ENCODE measurements at places on chromosomes 3 and 15. TPM values are rescaled to one million over a fixed set of nuclear protein-coding genes. Genes with fewer than 3 reads are reported as not detected.

The AMOTL2 gene
- 287 TPM for total RNA-seq

The SERINC4 gene
- total RNA-seq: 0.07 TPM

- H3K27ac ChIP-seq: no peak overlapping the region
- H3K4me1 ChIP-seq: no peaks in the 10 kb centered on the region
- no peak overlapping the region for H3K4me3 ChIP-seq
- H3K27me3 ChIP-seq: no peaks in the 10 kb centered on the region
Observed at GRCh38 chr3:82581350-82581749, 819.9 kb upstream of the GBE1 start.

GRCh38 chr3:119608405-119609000 lies 10.8 kb downstream of the PLA1A start:
- H3K4me1 ChIP-seq: no peaks in the 10 kb centered on the region
- peaks cover 22% of the 10 kb centered on the region for H3K27me3 ChIP-seq
- H3K36me3 ChIP-seq: no peaks in the 10 kb centered on the region
- H3K4me3 ChIP-seq: no peak overlapping the region
- no peak for DNase-seq

GRCh38 chr3:31979001-31979697 lies 1.9 kb downstream of the OSBPL10 start:
- H3K27me3 ChIP-seq: peaks cover 1% of the 10 kb centered on the region
- H3K36me3 ChIP-seq: no peaks in the 10 kb centered on the region
- peak overlapping the region; percentile 89 for H3K4me3 ChIP-seq
- no peak for DNase-seq
- H3K4me1 ChIP-seq: peaks cover 9% of the 10 kb centered on the region
- no peak overlapping the region for H3K27ac ChIP-seq

The FMN1 gene
- total RNA-seq: 12.8 TPM

DNA sequence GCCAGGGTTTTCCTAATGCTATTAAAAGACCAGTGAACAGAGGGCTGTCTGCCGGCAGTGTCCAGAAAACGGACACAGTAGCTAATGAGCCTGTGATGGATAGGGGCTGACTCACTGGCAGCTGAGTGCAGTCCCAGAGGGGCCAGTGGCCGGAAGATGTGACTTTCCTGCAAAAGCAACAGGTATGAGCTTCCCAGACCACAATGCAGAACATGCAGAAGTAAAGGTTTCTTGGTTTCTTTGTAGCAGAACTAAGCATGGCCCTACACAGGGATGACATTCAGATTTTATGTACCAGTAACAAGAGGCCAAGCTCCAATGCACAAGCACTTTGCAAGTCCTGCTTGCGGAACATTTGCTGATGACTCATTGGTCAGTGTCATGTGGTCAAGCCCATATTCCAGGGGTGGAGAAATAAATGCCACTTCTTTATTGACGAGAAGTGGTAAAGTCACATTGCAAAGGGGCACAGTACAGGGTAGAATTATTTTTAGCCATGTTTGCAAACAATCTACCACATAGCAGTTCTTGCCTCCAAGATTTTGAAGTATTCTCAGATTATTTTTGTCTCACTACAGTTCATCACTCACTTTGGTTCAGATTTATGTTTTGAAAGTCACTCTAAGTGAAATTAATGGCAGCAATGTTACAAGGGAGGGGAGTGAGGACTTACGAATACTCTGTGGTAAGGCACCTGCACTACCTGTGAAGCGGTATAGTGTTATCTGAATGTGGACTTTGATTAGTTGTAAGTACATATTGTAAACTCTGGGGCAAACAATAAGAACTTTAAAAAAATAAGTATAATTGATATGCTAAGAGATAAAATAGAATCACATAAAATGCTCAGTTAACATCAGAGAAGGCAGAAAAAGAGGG lies 263.3 kb downstream of the ABHD5 start:
- peak overlapping the region; percentile 5 for H3K4me3 ChIP-seq
- no peak overlapping the region for H3K27ac ChIP-seq
- H3K27me3 ChIP-seq: peaks cover 36% of the 10 kb centered on the region
- peak; percentile 59 for DNase-seq

DNA sequence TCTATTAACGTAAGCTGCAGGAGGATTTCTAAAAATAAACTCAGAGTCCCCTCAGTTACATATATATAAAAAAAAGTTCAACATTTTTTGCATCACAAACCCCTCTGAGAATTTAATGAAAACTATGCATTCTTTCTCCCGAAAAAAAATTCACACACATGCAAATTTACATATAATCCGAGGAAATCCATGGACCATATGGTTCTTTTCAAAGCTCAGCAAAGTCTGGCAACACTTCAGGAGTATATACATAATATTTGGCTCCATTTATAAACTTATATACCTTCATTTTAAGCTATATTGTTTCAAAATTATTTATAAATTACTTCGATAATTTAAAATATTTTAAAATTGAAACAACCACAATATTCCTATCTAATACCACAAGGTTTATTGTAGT lies 140.7 kb upstream of the PLXND1 start:
- no peaks in the 10 kb centered on the region for H3K36me3 ChIP-seq
- H3K27ac ChIP-seq: no peak overlapping the region
- no peak overlapping the region for H3K4me3 ChIP-seq
- H3K27me3 ChIP-seq: peaks cover 2% of the 10 kb centered on the region

- DNase-seq: no peak
- H3K36me3 ChIP-seq: no peaks in the 10 kb centered on the region
- peaks cover 37% of the 10 kb centered on the region for H3K4me1 ChIP-seq
Observed at GRCh38 chr3:58839187-58839586, 172.6 kb upstream of the FAM3D start.

DNA sequence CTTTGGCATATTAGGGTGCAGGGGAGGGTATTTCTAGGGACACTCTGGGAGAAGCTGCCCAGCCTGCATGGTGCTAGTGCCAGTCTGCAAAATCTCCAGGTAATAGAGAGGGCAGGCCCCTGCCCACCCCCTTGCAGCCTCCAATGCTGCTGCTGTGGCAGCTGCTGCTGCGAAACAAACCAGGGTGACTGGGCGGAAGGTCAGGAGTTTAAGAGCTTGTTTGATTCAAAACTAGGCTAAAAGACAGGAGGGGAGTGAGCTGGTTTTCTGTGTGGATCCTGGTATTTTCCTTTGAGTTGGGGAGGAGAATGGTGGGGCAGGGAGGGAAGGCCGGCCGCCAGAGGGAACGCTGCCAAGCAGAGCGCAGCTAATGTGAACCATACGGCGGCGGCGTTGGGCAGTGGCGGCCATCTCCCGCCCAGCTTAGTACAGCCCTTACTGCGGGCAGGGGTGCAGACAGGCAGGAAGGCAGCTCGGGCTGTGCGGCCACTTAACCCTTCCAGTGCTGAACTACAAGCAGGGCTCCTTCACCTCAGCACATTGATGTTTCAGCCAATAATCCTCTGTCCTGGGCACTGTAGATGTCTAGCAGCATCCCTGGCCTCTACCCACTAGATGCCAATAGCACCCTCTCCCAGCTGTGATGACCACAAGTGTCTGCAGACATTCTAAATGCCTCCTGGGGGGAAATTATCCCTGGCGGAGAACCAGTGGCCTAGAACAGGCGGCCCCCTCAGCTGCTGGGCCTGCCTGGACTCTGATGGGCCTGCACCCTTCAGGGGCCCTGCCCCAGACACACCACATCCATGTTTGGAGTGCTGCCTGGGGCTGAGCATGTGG lies 125.7 kb downstream of the EEFSEC start:
- H3K27me3 ChIP-seq: peaks cover 2% of the 10 kb centered on the region
- H3K36me3 ChIP-seq: no peaks in the 10 kb centered on the region
- peak overlapping the region; percentile 59 for H3K4me3 ChIP-seq
- DNase-seq: peak; percentile 80

- H3K36me3 ChIP-seq: no peaks in the 10 kb centered on the region
- H3K4me1 ChIP-seq: no peaks in the 10 kb centered on the region
- DNase-seq: no peak
- H3K27me3 ChIP-seq: no peaks in the 10 kb centered on the region
Observed at GRCh38 chr15:47924381-47924780, 196.4 kb upstream of the SLC24A5 start.

DNA sequence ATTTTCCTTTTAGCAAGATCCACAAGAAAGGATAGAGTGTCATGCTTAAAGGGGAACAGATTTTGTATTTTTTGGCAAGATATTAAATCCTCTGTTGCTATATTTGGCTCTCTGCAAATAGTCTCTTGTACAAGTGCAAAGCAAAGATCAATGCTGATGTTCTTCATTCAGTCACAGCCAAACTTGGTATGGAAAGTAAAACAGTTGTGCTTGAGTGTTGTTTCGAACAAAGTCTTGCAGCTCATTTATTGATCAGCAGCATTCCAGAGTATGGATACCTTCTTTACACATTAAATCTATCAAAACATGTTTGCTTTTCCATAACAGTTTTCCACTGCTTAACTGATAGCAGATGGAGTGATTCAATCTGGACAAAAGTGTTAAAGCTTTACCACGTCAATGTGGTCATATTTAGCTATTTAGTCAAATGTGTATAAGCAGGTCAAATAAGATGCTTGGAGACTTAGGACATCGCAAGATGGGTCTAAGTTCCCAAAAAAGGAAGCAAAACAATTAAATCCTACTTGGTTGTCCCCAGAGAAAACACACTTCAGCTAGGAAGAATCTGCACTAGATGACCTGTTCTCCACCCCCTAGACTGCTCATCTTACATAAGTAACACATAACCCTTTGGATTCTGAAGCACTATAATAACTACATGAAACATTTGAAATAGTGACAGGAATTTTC lies 52.4 kb downstream of the VGLL3 start:
- peak overlapping the region; percentile 49 for H3K4me3 ChIP-seq
- H3K36me3 ChIP-seq: peaks cover 44% of the 10 kb centered on the region
- DNase-seq: peak; percentile 53
- peaks cover 69% of the 10 kb centered on the region for H3K4me1 ChIP-seq
- H3K27me3 ChIP-seq: peaks cover 2% of the 10 kb centered on the region

GRCh38 chr3:173663696-173664111 lies 266.2 kb downstream of the NLGN1 start:
- peak; percentile 59 for DNase-seq
- H3K4me1 ChIP-seq: peaks cover 54% of the 10 kb centered on the region
- peak overlapping the region; percentile 78 for H3K27ac ChIP-seq
- H3K4me3 ChIP-seq: peak overlapping the region; percentile 62
- H3K27me3 ChIP-seq: no peaks in the 10 kb centered on the region
- H3K36me3 ChIP-seq: no peaks in the 10 kb centered on the region

GRCh38 chr3:11721479-11721878 lies 77.8 kb upstream of the VGLL4 start:
- H3K4me1 ChIP-seq: peaks cover 32% of the 10 kb centered on the region
- no peaks in the 10 kb centered on the region for H3K36me3 ChIP-seq
- DNase-seq: no peak
- peaks cover 12% of the 10 kb centered on the region for H3K27me3 ChIP-seq

The NR2E3 gene
- total RNA-seq: not detected

DNA sequence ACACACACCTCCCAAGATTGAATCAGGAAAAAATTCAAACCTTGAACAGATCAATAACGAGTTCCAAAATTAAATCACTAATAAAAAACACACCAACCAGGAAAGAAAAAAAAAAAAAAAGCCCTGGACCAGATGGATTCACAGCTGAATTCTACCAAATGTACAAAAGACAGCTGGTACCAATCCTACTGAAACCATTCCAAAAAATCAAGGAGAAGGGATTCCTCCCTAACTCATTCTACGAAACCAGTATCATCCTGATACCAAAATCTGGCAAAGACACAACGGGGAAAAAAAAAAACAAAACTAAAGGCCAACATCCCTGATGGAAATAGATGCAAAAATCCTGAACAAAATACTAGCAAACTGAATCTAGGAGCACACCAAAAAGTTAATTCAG lies 54.4 kb upstream of the SLC12A8 start:
- H3K27ac ChIP-seq: no peak overlapping the region
- peaks cover 9% of the 10 kb centered on the region for H3K4me1 ChIP-seq
- no peak for DNase-seq
- H3K4me3 ChIP-seq: no peak overlapping the region
- H3K27me3 ChIP-seq: peaks cover 2% of the 10 kb centered on the region

DNA sequence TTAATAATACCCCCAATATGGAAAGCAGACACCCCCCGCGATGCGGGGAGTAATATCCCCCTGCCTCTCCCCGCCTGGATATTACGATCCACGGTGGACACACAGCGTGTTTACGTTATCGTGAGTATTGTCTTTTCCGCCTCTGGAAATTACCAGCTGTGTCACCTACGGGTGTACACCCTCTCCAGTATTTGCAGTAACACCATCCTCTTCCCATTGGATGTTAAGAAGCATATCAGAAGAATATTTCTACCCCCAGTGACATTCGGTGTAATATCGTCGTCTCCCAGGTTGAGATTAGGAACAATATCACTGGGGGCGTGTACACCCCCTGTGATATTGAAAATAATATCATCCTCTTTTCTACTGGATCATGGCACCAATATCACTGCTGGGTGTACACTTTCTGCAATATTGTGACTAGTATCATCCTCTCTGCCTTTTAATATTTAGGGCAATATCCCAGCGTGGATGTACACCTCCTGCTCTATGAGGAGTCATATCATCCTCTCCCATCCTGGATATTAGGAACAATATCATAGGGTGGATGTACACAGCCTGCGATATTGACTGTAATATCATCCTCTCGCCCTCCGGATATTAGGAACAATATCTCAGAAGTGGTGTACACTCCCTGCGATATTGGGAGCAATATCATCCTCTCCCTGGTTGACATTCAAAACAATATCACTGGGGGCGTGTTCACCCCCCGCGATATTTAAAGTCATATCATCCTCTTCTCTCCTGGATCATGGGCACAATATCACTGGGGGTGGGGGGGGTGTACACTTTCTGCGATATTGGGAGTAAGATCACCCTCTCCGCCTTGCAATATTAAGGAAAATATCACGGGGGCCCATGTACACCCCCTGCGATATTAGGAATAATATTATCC lies 20.3 kb upstream of the BMF start:
- no peak overlapping the region for H3K27ac ChIP-seq
- no peaks in the 10 kb centered on the region for H3K4me1 ChIP-seq
- H3K27me3 ChIP-seq: peaks cover 9% of the 10 kb centered on the region
- no peaks in the 10 kb centered on the region for H3K36me3 ChIP-seq
- H3K4me3 ChIP-seq: no peak overlapping the region

DNA sequence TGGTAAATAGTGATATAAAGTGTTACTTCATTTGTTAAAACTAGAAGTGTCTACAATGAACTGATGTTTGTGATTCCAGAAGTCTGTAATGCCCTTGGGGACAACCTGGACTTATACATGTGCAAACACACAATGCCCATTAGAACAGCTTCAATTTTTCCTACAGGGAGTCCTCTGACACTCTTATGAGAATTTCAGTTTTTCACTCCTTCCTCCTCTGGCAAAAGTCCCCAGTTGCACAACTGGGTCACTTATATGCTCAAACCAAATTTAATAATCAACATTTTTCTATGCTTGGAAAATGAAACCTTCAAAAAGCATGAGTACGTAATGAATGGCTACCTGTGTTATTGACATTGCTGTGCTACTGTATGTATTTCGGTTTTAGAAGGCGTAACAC lies at the start of gene OR5H15:
Gene OR5H15, plus strand, starts transcription at position 301 of the 400 bp plus-strand sequence. CDS start 2,004 bp downstream, outside the sequence.
- H3K4me3 ChIP-seq: no peak within 1 kb of the TSS
- no peak within 1 kb of the TSS for H3K27ac ChIP-seq
- DNase-seq: no peak
- no peaks in the 10 kb centered on the region for H3K27me3 ChIP-seq
- H3K4me1 ChIP-seq: no peaks in the 10 kb centered on the region
- H3K36me3 ChIP-seq: no peaks in the 10 kb centered on the region

All from HFFc6 (cell line).